ENCODE measurements at places on chromosomes 4 and X.

GRCh38 chr4:89661173-89661899 is 175.6 kb downstream of the SNCA start:
- DNase-seq: no peak

DNA sequence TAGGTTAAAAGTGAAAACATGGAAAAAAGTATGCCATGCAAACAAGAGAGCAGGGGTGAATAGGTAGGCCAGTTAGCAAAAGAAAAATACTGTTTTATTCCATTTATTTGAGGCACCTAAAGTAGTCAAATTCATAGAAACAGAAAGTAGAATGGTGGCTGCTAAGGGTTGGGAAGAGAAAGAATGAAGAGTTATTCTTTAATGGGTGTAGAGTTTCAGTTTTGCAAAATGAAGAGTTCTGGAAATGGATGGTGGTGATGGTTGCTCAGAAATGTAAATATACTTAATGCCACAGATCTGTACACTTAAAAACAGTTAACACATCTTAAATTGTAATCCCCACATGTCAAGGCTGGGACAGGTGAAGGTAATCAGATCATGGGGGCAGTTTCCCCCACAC is 29.7 kb downstream of the PARM1 start:
- no peak for DNase-seq

- DNase-seq: no peak
Measured at GRCh38 chr4:185248393-185249039, 39.1 kb downstream of the SNX25 start.

GRCh38 chrX:107731831-107732502 is 43.6 kb downstream of the TSC22D3 start:
- DNase-seq: no peak

DNA sequence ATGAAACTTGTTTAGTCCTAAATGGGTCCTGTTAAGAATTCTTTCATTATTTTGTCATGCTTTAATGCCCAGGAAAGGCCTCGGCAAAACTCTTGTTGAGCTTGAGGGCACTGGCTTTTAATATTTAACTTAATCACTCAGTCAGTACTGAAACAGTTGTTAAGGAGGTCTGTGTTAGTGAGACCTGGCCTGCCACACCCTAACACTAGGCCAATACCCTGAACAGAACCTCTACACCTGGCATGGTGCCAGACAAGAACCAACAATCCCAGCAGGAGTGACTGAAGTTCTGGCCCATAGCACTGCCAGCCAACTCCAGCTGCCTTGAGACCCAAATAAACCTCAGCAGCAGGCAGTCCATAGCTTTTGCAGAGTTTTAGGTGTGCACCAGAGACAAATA is 85.7 kb upstream of the ITM2A start:
- DNase-seq: no peak

DNA sequence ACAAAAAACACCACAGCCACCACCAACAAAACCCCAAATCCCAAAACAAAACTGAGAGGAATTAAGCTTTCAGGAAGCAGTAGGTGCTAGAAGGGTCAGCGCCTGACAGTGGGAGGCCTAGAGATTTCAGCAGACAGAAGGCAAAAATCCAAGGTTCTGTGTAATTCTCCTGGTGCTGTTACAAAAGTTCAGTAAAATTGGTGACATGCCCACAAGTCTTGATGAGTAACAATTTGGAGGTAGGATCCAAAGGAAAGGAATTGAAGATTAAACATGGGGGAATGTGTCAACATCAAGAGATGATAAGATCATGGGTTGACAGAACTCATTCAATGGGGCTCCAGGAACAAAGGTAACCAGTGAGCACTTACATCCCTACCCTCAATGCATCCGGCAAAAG is 653.8 kb upstream of the CPEB2 start:
- DNase-seq: no peak

GRCh38 chr4:136599890-136600289 is 932.4 kb downstream of the PCDH18 start:
- no peak for DNase-seq

DNA sequence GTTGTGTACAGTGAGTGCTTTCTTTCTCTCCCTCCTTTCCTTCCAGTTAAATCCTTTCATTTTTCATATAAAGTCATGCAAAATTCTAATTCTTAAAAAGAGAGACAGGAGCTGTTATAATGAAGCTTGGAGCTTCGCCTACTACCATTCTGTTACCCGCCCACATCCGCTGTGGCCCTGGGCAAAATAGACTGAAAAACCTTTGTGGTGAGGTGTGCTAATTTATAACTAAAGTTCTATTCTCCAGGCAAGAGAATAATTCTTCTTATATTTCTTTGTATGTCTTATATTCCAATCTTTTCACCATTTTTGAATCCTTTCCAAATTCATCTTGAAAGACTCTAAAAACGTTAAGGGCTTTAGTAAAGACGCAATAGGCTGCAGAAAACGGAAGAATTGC is 7.0 kb downstream of the QRFPR start:
- DNase-seq: no peak

DNA sequence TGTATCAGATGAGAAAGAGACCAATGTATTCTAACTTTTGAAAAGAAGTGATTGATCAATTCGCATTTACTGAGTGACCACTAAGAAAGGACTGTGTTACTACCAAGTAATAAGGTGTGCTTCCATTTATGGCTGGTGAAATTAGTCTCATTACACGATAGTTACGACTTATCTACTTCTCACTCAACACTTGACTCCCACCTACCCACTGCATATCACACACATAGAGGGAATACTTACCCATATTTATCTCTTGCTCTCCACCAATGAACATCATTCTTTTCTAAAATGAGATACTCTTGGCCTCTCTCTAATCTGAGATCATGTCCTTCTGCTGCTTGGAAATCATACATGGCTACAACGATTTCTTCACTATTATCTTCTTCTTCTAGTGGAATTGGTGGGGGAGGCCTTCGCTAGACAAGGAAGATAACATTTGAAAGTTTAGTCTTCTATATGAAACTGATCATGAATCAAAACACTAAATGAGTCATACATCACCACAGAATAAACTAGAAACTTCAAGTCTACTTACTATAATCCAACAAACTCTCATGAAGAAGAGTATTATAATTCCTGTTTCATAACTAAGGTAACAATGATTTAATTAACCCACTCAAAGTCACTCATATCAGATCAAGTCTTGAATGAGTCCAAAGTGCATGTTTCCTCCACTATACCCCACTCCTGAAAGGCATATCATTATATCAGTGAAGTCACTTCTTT is 33.7 kb upstream of the TXK start:
- no peak for DNase-seq

DNA sequence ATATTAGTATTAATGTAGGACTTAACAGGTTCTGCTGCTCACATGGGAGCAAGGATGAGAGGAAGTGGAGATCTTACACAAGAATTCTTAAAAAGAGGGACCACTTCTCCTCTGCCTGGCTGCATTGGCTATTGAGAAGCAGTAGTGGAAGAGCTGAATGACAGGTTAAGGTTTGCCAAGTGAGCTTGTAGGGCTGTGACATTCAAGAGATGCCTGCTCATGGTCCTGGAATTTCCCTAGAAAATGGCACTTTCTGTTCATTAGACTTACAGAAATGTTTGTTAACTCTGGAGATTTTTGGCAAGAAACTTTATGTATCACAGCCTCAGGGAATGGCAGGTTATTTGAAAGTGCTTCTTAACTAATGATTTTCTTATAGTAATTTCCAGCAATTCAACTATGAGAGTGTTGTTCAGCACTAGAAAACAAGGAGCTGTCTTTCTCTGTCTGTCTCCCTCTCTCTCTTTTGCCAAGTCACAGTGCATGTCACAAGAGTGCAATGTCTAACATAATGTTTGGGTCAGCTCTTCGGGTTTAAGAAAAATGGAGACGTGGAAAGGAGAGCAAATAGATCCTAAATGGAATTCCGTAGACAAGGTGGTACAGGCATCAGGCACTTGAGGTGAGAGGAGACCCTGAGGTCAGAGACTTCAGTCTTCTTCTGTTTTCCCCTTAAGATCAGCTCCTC is 8.3 kb upstream of the NAP1L5 start:
- no peak for DNase-seq

DNA sequence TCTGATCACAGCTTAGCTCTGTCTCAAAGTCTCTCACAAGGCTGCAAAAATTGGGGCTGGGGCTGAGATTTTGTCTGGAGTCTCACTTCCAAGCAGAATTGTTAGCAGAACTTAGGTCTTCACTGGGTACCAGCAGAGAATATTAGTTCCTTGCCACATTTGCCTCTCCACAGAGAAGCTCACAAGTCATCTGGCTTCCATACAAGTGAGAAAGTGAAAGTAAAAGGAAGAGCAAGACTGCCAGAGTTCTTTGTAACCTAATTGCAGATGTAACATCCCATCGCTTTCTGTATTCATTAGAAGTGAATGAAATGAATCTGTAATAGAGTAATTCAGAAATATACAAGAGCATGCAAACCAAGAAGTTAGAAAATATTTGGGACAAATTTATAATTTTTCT is 624.1 kb upstream of the GNPDA2 start:
- no peak for DNase-seq

DNA sequence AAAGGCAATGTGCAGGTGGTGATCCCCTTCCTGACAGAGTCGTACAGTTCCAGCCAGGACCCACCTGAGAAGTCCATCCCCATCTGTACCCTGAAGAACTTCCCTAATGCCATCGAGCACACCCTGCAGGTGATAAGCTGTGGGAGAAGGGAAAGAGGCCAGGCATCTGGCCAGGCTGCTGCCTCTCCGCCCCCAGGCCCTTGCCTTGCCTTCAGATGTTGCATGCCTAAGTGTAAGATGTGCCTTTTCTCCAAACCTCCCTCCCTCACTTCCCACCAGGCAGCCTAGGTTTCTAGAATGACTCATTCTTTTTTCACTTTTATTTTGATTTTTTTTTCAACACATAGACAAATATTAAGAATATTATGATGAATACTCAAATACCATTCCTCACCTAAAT is 12.2 kb upstream of the CDK16 start:
- no peak for DNase-seq

DNA sequence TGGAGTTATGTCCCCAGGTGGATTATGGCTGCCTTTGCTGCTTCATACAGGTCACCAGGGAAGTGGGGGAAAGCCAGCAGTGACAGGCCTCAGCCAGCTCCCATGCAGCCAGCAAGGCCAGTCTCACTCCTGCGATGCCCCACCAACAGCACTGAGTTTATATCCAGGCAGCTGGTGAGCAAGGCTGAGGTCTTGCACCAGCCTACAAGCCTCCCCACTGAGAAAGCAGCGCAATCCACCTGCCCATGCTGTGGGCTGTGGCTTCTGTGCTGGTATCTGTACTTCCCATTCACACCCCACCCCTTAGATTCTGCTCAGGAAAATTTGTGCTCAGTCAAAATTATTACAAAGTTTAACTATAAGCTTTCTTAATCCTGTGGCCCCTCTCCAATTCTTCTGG is 153.5 kb downstream of the HHIP start:
- DNase-seq: no peak

DNA sequence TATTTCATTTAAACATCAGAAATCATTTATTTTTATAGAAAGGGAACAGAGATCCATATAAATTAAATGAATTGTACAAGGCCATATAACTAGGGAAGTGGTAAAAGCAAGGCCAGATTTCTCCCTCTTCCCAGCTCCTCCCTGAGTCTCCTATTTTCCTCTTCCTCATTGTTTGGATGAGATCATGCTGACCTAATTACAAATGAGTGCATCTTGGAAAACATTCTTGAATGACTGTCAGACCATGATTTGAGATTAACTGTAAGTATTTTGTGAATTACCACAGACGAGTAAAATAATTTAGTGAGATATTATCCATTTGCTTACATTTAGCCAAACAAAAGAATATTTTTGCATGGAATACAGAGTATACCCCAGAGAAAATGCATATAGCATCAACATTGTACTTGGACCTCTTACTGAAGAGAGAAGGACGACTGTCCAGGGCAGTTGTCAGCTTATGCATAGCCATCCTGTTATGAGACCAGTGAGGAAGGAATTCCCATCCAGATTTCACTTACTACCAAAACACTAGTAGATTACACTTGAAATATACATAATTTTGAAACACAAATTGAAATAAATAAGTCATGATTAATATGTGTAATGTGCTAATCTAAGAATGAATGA is 47.3 kb downstream of the SLAIN2 start:
- DNase-seq: no peak

GRCh38 chr4:123526511-123526910 is 129.9 kb downstream of the SPRY1 start:
- DNase-seq: peak; percentile 17

- no peak for DNase-seq
Measured at GRCh38 chrX:31656013-31656412, 584.2 kb upstream of the FTHL17 start.

- no peak for DNase-seq
Measured at GRCh38 chr4:51918251-51918650, 75.3 kb downstream of the DCUN1D4 start.

- no peak for DNase-seq
Measured at GRCh38 chr4:172818901-172819300, 349.7 kb upstream of the GALNT7 start.

DNA sequence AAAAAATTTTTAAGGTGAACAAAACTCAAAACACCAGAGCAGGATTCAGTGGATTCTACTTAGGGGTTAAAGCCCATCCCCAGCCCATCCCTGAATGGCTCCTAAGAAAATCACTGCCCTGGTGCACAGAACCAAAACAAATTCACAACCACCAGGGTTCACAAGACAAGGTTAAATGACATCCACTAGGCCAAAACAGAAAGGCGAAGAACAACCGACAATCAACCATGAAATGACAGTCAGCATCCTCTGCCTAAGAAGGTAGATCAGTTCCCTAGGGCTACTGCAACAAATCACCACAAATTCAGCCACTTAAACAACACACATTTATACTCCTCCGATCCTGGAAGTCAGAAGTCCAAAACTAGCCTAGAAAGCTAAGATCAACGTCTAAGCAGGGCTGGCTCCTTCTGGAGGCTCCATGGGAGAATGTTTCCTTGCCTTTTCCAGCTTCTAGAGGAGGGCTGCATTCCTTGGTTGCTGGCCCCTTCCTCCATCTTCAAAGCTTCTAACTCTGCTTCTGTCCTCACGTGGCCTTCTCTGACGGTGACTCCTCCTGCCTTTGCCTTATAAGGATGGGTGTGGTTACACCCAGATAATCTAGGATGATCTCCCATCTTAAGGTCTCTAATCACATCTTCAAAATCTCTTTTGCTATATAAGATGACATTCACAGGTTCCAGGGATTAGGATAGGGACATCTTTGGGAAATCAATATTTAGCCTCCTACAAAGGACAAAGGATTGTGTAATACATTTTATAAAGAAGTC is 1.8 kb downstream of the CCNQ start:
- no peak for DNase-seq
